Right renal pelvis (tissue), 4 donors: ENCODE measurements at places on chromosomes 6 and 20.

DNA sequence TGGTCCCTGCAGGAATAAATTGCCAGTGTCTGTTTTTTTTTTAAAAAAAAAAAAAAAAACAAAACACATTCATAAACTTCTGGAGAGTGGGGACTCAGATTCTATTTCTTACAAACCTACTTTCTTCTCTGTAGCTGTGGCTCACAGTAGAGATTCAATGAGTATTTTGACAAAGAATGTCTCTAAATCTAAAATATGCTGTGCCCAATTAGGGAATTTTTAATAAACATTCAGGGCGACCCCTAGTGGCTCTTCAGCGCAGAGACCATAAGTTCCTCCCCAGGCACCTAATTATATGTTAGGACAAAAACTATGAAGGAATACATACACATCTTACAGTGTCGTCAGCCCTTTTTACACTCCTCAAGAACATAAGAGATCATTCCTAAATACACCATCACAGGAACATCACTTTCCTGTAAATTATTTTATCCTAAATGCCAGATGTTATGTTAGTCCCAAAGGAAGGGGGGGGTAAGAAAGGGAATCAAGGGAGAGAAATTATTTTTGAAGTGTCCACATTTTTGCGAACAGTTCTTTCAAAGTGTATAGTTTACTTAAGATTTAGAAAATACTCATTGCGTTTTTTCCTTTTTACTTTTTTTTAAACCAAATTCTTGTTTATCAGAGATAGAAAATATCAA is 21.8 kb upstream of the NAA20 start:
- DNase-seq, result no peak

GRCh38 chr20:57600320-57601210 is 19.7 kb downstream of the ZBP1 start:
- no peak for DNase-seq

DNA sequence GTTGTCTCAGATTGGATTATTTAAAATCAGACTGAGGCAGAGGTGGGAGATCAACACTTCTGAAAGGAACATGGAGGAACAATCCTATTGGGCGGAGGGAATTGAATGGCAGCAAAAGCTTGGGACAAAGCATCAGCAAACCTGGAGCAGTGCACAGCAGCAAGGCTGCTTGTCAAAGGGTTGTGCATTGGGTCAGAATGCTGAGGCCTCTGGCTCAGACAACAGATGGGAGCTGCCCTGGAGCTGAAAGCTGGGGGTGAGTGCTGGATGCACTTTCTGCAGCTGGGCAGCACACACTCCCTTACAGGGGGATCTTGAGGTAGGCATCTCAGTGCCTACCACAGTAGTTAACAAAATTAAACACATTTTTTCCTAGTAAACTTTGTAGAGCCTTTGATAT is 634.4 kb upstream of the MMS22L start:
- no peak for DNase-seq

DNA sequence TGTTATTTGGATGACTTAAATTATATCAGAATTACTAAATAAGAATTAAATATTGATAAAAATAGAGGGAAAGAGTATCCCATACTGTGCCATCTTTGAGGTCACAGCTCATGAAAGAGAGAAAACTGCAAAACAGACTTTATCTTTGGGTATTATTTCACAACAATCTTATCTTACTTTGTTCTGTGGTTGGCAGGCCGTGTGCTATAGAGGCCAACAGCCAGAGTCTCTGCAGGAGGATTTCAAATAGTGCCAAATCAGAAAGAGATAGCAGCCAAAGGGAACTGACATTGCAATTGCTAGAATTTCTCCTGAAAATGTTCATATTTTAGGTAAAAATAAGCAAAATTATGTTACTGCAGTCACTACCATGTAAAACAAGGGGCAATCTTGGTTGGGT is 354.2 kb downstream of the GRIK2 start:
- DNase-seq, result no peak

DNA sequence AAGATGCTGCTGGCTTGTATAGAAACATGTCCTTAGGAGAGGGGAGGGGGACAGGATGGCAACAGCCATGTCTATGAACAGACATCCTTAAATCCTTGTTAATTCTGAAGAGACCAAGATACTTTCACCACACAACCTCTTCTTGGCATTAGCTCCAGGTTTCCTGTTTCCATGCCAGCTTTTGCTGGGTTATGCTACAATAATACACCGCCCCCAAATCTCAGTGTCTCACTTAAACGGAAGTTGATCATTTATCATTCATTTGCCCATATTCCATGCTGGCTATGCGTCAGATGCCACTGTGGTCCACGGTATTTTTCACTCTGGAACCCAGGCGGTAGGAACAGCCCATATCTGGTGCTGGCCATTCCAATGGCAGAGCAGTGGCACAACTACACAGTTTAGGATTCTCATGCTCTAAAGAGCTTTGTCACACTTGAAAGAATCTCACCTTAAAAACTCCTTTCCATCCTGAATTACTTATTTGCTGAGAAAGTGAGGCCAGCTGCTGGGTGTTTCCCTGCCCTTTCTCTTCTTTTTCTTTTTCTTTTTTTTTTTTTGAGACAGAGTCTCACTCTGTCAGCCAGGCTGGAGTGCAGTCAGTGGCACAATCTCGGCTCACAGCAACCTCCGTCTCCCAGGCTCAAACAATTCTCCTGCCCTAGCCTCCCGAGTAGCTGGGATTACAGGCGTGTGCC is 3.7 kb upstream of the RNASET2 start:
- no peak for DNase-seq

DNA sequence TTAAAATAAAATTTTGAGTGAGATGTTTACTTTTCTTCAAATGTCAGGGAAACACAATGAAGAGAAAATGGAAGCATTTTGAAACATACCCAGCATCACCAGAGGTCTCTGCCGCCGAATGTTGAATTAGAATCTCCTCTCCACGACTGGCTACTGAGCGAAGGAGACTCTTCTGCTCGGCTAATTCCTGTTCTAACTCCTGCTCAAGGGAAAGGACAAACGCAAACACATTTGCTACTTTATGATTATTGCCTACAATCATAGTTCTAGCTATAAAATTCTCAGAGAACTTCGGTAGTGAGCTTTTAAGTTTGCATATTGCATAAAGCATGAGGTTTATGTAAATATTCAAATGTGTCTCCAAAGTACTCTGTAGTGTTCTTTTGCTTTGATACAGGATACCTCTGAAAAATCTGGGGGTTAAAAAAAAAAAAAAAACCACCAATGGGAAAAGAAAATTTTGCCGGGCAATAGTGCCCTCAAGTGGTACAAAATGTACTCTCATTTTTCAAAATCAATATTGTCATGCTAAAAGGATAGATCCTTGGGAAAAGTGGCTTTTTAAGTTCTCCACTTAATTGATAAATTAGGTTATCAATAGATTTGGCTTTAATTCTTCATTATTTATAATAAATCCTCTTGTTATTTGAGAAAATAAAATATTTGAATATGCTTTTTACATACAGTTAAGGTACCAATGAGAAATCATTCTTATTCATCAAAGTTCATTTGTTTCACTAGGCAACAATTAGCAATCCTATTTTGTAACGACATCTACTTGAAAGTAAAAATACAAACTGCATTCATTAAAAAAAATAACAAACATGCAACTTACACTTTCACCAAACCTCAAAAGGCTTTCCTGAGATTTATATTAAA is 369.0 kb downstream of the SYNE1 start:
- no peak for DNase-seq

DNA sequence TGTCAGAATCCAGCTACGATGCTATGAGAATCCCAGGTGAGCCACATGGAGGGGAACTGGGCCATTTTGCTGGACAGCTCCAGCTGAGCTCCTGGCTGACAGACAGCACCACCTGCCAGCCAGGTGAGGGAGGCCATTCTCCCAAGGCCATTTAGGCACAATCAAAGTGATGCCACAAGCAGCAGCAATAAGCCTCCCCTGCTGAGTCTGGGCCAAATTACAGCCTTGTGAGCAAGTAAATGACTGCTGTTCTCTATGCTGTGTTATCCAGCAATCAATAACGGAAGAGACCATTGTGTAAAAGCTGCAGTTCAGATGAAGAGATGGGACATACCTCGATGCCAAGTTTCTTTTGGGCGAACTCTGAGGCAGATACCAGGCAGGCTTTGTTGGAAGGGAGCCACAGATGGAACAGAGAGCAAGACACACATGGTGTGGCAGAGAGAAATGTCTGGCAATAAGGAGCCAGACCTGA is 14.0 kb upstream of the SCGN start:
- no peak for DNase-seq

- no peak for DNase-seq
Observed at GRCh38 chr6:10030942-10031537, 383.8 kb downstream of the TFAP2A start.

DNA sequence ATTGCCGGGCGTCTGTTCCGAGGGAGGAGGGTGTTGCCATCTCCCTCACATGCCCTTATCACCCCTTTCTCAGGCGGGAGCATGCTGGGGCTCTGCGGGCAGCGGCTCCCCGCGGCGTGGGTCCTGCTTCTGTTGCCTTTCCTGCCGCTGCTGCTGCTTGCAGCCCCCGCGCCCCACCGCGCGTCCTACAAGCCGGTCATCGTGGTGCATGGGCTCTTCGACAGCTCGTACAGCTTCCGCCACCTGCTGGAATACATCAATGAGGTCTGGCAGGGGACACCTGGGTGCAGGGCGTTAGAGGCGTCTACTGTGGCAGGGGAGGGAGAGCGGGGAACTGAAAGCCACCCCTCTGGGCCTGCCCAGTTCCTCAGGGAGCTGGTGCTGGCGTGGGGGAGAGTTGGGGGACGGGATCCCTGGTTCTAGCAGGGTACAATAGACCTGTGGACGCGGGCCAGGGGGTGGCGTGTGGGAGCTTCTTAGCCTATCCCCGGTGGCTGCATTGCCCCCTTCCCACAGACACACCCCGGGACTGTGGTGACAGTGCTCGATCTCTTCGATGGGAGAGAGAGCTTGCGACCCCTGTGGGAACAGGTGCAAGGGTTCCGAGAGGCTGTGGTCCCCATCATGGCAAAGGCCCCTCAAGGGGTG is 697 bp downstream of the PPT2 start:
- DNase-seq, result no peak

DNA sequence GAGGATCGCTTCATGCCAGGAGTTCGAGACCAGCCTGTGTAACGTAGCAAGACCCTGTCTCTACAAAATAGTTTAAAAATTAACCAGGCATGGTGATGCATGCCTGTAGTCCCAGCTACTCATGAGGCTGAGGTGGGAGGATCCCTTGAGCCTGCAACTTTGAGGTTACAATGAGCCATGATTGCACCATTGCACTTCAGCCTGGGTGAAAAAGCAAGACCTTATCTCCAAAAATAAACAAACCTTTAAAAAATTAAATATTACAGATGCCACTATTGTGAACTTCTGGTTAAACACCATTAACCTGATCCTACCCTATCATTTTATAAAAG is 116.8 kb downstream of the ARHGAP18 start:
- DNase-seq, result no peak

GRCh38 chr6:156359912-156360311 is 417.3 kb upstream of the ARID1B start:
- no peak for DNase-seq

DNA sequence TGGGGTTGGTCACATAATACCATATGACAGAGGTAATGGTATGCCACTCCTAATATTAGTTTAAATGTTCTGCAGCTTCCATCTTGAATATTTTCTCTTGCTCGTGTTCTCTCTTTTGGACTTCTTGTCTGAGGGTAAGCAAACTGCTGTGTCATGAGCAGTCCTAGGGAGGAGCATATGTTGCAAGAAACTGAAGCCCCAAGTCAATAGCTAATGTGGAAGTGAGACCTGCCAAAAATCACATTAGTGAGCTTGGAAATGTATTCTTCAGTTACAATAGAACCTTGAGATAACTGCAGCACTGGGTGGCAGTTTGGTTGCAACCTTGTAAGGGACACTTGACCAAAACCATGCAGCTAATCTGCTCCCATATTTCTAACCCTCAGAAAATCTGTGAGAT is 178.2 kb upstream of the IMPG1 start:
- no peak for DNase-seq

DNA sequence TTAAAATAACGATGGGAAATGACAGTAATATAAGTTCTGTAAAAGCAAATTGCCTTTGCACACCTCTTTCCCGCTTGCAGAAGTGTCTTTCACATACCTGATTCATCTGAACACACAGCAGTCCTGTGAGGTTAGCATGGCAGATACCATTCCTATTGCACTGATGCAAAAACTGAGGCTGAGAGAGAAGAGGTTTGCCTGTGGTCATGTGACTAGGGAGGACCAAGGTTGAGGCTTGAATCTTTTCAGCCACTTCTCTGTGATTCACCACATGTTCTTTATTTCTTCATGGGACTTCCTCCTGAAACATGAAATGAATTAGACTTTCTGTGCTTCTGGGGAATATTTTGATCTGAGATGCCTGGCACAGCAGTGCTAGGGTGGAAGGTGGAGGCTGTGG is 92.9 kb downstream of the VEGFA start:
- DNase-seq, result no peak

DNA sequence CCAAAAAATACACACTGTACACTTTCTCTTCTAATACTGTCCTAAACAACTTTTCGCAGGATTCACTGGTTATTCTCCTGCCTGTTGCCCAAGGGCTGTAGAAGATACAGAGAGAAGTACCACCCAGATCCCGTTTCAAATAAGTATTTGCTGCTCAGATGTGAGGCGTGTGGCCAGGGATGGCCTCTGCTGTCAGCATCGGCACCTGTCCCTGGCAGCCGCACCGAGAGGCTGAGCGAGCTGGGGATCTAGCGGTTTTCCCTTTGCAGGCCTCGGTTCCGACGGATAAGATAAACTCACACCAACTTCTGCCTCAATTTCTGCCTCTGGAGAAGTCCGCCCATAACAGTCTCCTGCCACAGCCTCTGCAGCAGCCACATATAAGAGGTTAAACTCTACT is 685.2 kb upstream of the AGPAT4 start:
- DNase-seq, result no peak

DNA sequence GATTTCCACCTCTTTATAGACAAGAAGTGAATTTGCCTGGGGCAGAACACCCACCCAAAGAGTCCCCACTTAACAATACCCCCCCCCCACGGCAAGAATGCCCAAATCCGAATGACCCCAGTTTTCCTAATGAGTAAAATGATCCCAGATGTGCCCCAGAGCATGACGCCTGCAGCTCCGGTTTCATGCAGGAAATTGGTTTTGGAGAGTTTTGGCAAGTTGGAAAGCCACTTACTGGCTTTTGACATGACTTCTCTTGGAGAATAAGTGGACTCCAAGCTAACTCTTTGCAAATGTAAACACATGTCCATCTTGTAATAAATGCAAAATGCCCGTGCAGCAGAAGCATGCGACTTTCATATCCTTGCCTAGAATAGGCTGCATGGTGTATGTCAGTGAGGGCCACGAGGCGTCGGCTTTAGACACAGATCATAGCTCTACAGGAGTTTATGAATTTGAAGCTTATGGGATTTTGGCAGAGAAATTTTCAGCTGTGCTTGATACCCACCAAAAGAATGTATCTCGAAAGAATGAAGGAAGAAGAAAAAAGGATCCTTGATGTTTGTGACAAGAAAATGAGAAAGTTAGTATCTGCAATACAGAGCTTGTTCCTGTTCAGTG is 24.2 kb downstream of the EDN3 start:
- DNase-seq, result no peak
